OCI-LY7 (cell line): ENCODE measurements at places on chromosomes 7 and 10.

DNA sequence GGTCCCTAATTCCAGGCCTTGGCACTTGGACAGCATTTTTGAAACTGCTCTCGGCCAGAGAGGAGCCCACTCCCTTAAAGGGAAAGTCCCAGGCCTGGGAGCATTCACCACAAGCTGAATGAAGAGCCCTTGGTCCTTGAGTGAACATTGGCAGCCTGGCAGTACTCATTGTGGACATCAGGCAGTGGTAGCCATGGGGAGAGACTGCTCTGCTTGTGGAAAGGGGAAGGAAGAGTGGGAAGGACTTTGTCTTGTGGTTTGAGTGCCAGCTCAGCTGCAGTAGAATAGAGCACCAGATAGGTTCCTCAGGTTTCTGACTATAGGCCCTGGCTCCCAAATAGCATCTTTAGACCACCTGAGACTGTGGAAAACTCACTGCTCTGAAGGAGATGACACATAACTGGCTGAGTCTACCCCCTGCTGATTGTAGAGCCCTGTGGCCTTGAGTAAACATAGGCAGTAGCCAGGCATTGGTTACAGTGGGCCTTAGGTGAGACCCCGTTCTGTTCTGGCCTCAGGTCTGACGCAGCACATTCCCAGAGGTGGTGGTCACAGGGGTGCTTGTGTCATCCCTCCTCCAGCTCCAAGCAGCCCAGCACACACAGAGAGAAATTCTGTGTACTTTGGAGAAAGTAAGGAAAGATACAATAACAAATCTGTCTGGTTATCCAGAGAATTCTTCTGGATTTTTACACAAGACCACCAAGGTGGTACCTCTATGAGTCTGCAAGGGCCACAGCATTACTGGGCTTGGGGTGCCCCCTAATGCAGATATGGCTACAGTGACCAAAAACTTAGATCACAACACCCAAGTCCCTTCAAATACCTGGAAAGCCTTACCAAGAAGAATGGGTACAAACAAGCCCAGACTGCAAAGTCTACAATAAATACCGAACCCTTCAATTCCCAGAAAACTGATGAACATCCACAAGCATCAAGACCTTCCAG, 153.8 kb downstream of the GNAI1 start:
- DNase-seq, result no peak

- peak; percentile 9 for DNase-seq
These were observed 830 bp upstream of the BMI1 start for GRCh38 chr10:22319980-22320558.

DNA sequence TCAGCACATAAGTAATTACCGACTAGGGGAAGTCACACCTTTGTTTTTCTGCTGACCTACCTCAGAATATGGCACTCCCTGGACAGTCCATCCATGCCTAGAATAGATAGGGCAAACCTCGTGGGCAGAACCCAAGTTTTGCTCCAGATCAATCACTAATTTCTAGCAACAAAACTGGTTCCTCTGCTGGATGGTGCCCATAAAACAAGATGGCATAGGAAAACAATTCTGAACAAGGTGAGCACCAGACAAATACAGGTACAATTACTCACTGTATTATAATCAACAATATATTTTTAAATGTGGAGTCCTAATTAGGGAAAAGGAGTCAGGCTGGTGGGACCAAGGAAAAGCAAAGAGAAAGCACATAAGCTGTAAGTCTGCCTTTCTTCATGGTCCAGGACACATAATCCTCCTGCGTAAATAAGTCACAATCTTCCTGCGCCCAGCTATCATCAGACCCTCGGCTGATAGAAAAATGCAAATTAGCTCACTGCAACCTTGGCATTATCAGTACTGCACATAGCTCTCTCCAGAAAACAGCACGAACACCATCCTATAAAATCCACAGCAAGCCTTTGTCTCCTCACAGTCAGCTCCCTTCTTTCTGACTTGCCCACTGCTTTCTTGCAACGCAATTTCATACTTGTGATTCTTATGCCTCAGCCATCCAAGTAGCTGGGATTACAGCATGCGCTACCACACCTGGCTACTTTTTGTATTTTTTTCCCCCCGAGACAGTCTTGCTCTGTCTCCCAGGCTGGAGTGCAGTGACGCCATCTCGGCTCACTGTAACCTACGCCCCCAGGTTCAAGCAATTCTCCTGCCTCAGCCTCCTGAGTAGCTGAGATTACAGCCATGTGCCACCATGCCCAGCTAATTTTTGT, 15.1 kb downstream of the URGCP start:
- DNase-seq, result no peak

DNA sequence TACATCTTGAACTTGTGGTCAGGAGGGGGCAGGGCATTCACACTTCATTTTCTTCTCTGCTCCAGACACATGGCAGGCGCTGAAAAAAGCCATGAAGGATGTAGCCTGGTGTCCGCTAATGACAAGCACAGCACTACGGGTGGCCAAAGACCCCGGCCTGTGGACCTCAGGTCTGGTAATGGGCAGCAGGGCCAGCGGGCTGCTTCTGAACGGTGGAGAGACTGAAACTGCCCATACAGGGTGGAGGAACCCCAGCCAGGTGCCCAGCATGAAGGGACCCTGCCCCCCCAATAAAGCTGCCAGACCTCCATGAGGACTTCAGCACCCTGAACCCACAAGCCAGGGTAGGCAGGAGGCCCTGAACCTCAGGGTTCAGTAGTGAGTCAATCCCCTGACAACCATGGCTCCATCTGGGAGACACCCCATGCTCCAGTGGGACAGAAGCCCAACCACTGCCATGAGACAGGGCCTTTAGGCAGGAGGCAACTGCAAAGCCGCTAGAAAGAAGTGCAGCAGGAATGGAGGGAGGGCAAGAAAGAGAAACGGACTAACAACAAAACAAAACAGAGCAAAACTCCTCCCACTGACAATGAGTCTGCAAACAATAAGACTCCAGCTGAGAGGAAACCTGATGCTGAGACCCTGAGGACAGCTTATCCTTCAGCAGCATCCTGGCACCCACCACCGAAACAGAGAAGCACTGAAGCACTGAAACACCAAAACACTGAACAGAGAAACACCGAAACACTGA, 140.2 kb upstream of the PPP2R2D start:
- no peak for DNase-seq

- DNase-seq, result no peak
These were observed 20.5 kb upstream of the TNS3 start for GRCh38 chr7:47602272-47603004.

DNA sequence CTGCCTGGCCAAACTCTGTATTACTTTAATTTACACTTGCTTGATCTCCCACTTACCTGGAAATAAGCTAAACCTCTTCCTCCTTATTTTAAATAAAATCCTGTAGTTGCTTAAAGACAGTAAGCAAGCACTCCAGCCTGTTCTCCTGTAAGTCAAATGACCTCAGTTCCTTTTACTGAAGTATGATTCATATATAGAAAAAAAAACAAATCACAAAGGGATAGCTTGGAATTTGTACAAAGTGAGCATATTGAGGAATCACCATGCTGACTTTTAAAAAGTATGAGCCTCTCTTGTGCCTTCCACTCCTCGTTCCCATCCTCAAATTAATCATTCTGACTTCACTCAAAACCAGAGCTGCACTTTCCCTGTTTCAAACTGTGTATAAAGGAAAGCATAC, 52.0 kb downstream of the C10orf90 start:
- no peak for DNase-seq

- DNase-seq, result no peak
These were observed 199.1 kb downstream of the GLRX3 start for GRCh38 chr10:130335336-130335735.

GRCh38 chr10:71547876-71548846, 151.4 kb downstream of the CDH23 start:
- no peak for DNase-seq

- no peak for DNase-seq
These were observed 8.8 kb downstream of the STK17A start for GRCh38 chr7:43591558-43592180.

DNA sequence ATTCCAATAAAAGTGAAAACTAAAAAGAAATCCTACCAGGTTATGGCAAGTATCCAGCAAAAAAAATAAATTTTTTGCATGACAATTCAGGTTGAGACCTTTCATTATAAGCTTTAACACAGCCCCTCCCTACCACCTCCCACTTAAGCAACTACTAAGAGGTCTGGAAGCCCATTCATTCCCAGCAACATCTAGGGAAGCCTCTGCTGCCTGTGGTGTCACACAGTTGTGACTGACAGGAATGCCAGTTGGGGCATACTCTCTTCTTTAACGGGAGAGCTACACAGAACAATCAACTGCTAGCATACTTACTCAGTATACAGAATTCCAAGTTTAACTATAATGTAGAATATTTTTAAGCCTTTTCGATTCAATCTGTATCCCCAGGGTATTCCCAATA, 27.8 kb downstream of the ABI1 start:
- DNase-seq, result no peak

- DNase-seq, result no peak
These were observed 292.5 kb downstream of the GALNT17 start for GRCh38 chr7:71424166-71425035.

- DNase-seq, result no peak
These were observed 64.5 kb downstream of the ADCYAP1R1 start for GRCh38 chr7:31116615-31117014.

GRCh38 chr10:91613411-91614187, 19.3 kb downstream of the PPP1R3C start:
- no peak for DNase-seq

- no peak for DNase-seq
These were observed 35.9 kb downstream of the HTRA1 start for GRCh38 chr10:122497241-122497640.

GRCh38 chr7:96786261-96786997, 76.8 kb upstream of the SEM1 start:
- DNase-seq, result no peak

GRCh38 chr7:25541094-25541821, 313.0 kb upstream of the NPVF start:
- DNase-seq, result no peak

GRCh38 chr7:133642907-133643306, 390.0 kb downstream of the EXOC4 start:
- no peak for DNase-seq

DNA sequence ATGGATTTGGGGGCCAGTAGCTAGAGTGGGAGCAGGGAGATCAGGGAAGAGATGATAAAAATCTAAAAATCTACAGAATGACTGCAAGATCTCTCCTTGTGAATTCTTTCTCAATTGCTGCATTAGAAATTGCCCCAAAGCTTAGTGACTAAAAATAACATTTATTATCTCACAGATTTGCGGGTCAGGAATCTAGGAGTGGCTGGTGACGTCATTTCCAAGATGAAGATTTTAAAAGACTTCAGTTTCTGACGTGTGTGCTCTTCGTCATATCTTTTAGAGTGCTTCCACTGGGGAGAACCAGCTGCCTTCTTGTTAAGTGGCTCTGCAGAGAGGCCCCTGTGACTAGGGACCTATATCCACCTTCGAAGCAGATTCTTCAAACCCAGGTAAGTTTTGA, 112.6 kb downstream of the DGKI start:
- no peak for DNase-seq

- DNase-seq, result no peak
These were observed 847.0 kb downstream of the TYW1 start for GRCh38 chr7:67843615-67844014.

DNA sequence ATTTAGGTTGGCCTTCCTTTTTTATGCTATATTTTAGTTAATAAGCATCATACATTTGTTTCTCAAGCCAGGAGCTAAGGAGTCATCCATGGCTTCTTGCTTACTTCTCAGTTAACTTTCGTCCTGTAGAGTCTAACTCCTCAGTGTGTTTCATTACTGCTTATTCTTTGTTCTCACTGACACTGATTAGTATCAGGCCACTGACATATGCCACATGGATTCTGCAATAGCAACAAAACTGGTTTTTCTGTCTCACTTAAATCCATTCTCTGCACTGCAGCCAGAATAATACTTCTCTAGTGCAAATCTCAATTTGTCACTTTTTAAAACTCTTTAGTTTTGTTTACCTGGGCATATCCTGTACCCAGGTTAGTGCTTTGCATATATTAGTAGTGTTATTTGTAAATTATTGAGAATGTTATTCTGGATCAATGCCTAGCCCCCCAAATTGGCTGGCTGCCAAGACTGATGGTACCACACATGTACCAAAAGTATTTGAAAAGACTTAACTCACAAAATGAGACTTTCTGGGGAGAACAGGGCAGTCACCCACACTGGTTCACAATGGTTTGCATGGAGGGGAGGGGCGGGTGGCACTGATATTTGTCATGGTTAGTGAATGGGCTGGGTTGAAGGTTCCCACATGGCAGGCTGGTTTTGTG, 79.1 kb downstream of the CCSER2 start:
- DNase-seq, result no peak

- no peak for DNase-seq
These were observed 68.9 kb downstream of the CDK6 start for GRCh38 chr7:92767437-92767836.
